ENCODE measurements at places on chromosomes 12 and 14.

DNA sequence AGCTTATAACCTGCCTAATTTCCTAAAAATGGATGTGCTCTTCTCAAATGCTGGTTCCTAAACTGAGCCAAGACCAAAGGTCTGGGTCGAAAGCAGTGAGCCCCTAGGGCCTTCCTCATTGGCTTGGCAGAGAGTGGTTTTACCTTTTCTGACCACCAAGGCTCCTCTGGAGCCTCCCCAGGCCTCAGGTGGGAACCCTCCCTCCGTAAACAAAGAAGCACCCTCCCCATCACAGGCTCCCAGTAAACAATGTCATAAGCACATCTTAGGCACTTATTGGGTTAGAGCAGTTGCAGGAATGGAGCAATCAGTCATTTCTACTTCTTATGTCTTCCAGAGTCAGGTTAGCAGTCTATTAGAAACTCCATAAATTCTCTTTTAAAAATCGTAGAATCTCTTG is 6.0 kb downstream of the CHPT1 start:
- no peak for DNase-seq

GRCh38 chr12:10121278-10121677 is 8.7 kb downstream of the CLEC7A start:
- no peak for DNase-seq

- no peak for DNase-seq
These were observed 46.0 kb downstream of the TECPR2 start for GRCh38 chr14:102408724-102409123.

GRCh38 chr14:70121521-70121920 is 67.2 kb downstream of the SLC8A3 start:
- DNase-seq, result no peak

GRCh38 chr12:8970432-8970831 is 18.9 kb upstream of the KLRG1 start:
- DNase-seq, result no peak

DNA sequence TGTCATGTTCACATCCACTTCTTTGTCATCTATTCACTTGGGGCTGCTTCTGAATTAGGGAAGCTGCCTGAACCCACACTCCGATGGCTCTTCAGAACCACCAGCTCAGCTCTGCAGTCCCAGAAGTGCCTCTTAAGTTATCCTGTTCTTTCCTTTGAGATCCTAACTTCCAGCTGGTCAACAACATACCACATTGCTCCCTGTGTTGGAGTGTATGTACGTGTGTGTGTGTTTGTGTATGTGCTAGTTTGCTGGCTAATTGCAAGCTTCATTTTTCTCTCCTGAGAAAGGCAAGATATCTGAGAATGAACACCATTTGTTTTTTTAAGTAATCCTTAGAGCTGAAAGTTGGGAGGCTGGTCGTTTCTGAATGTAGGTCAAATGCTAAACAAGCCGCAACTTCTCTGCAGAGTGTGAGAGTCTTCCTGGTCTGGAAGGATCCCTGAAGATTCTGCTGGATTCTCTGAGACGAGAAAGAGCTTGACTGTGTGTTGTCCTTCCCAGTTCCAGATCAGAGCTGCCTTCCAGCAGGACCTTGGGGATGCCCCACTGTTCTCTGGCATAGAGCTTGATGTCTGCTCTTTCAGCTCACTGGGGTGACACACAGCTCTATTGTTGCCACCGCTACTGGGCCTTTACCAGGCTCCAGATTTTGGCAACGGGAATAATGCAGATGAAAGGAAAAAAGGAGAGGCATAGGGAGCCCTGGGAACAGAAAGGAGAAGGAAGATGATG is 839 bp downstream of the GSG1 start:
- DNase-seq, result no peak

DNA sequence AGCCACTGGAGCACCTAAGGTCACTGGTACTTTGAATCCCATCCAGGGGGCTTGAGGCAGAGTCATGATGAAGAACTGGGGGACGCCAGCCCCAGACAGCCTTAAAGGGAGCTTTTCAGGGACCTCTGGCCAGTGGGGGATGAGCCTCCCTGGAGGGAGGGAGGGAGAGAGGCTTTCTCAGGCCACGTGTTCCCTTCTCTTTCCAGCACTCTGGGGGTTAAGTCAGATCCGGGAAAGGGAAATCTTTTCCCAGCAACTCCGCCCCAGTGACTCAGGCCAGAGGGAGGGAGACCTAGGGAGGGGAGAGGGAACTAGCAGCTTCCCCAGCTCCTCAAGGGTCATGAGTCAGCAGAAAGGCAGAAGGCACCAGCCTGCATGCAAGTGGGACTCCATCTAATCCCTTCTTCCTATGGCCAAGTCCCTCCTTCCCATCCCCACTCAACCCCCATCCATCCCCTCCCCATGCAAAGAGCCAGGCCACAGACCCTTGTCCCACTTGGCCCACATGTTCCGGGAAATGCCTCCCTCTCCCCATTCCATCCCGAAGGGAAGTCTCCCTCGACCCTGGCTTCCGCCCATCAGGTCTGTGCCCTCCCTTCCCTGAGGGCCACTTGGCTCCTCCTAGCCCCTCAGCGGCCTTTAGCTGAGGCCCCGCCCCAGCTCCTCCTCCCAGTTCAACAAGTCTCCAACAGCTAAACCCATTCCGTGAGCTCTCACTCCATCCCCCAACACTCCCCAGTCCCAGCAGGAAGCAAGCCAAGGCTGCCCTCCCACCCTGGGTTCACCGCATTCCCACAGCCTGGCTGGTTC is 5.6 kb downstream of the TNFRSF1A start:
- DNase-seq, result no peak

GRCh38 chr14:98932431-98933325 is 339.3 kb downstream of the BCL11B start:
- DNase-seq, result no peak

- no peak for DNase-seq
These were observed 170.3 kb upstream of the LMNTD1 start for GRCh38 chr12:25723336-25723735.

GRCh38 chr14:57889245-57889644 is 23.4 kb upstream of the SLC35F4 start:
- DNase-seq, result no peak

GRCh38 chr12:21296751-21297406 is 37.8 kb downstream of the SLCO1A2 start:
- DNase-seq, result no peak

GRCh38 chr14:91246051-91246852 is 1.7 kb upstream of the GPR68 start:
- peak; percentile 70 for DNase-seq

- no peak for DNase-seq
These were observed 178.8 kb downstream of the GRIP1 start for GRCh38 chr12:66500091-66500490.

DNA sequence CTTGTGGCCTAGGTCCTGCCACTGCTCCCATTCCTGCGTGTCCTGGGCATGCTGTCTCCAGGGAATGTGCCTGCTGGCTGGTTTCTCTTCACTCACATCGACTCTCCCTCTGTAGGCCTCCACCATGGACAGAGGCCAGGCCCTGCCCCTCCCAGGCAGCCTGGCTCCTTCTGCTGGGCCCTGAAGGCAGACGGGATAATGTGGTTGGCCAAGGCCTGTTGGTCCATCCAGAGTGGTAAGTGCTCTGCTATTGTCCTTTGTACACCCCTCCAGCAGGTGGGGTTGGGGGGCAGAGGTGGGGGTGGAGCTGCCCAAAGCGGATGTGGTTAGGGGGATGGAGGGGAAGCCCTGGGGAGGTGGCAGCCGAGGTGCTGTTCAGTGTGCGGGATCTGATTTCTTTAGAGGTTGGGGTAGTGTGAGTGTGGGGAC is 9.5 kb upstream of the NR4A1 start:
- DNase-seq, result no peak

DNA sequence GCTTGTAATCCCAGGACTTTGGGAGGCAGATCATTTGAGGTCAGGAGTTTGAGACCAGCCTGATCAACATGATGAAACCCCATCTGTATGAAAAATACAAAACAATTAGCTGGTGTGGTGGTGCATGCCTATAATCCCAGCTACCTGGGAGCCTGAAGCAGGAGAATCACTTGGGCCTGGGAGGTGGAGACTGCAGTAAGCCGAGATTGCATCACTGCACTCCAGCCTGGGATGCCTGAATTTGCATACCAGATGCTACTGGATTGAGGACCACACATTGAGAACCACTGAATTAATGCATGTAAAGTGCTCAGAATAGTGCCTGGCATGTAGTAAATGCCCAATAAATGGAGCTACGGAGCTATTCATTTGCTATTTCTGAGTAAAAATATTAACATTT is 14.9 kb upstream of the MYH7 start:
- no peak for DNase-seq
